NCI-H2029 (cell line): ENCODE measurements at places on chromosomes 1 and 21.

GRCh38 chr21:46113497-46114176, 15.7 kb downstream of the COL6A2 start:
- no peak for DNase-seq

DNA sequence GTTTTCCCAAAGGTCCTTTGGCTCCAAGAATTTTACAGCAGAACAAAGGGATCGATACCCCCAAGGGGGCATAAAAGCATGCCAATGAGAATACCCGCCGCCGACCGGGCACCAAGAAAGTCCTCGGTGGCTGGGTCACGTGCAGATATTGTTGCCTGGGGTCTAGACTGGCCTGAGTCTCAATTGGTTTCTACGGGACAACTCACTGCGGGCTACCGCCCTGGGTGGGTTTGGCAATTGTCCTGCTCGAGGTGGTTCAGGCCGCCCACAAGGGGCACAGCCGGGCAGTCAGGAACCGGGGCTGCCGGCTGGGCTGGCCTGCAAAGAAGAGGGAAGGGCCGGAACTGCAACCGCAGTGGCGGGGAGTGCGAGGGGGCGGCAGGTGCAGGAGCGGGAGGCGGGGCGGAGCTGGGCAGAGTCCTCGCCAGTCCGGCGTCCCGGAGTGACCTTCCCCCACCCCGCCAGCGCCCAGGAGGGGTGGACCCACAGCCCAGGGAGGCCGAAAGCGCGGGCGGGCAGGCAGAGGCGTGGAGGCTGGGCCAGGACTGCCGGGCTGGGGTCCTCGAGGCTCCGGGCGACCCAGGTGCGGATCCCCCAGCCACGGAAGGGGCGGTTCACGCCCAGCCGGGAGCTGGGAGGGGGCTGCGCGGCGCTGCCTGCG, 926 bp upstream of the ATP1B1 start:
- peak; percentile 79 for DNase-seq

DNA sequence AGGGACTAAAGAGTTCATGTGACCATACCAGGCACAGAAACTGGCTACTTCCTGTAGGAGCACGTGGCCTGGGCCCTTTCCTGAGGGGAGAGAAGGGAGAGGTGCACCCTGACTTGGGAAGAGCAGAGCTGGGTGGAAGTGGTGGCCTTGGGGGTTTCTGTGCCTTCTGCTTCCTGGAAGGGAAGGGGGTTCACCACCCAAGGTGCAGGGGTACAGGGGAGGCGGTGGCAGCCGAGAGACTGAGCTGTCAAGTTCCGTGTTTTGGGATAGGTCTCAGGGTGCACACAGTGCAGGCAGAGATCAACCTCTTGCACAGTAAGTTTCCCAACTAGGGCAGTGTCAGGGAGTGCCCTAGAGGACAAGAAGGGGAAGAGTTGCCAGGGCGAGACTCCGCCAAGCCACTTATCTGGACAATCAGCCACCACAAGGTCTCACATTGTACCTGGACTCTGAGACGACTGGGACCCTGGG, 10.1 kb downstream of the HECTD3 start:
- no peak for DNase-seq

DNA sequence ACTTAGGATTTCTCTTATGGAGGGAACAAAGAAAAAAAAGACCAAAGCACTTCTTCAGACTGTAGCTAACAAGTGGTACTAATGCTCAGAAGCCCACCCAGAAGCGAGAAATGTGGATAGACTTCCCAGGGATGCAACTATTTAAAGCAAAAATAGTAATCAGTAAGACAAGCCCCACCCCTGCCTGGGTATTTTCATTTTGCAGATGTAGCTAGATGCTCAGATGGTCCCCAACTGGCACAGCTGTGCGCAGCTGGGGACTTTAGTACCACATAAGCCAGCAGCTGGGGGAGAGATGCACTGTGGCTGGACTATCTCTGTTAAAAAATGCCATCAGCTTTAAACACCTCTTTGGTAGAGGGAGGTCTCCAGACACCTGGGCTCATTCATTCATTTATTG, 77.8 kb upstream of the SPAG17 start:
- no peak for DNase-seq

GRCh38 chr1:183910845-183911244, 105.9 kb downstream of the RGL1 start:
- no peak for DNase-seq

DNA sequence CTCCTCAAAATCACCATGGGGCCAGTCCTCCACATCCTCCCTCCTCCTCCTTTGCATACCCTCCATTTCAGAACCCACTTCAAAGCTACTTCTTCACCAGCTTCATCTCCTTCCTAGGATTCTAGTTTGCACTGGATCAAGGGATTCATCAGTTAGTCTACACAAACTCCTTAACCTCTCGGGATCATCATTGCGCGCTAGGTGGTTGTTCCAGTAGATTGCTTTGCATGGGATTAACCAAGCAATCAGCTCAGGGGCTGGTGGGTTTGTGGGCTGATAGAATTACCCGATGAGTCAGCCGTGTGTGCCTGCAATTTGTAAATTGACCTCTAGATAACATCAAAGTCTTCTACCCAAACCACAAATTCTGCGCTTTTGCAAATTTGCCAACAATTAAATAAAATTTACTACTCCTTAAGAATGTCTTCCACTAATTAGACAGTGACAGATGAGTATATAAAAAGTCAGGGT, 7.7 kb downstream of the KANK4 start:
- no peak for DNase-seq

DNA sequence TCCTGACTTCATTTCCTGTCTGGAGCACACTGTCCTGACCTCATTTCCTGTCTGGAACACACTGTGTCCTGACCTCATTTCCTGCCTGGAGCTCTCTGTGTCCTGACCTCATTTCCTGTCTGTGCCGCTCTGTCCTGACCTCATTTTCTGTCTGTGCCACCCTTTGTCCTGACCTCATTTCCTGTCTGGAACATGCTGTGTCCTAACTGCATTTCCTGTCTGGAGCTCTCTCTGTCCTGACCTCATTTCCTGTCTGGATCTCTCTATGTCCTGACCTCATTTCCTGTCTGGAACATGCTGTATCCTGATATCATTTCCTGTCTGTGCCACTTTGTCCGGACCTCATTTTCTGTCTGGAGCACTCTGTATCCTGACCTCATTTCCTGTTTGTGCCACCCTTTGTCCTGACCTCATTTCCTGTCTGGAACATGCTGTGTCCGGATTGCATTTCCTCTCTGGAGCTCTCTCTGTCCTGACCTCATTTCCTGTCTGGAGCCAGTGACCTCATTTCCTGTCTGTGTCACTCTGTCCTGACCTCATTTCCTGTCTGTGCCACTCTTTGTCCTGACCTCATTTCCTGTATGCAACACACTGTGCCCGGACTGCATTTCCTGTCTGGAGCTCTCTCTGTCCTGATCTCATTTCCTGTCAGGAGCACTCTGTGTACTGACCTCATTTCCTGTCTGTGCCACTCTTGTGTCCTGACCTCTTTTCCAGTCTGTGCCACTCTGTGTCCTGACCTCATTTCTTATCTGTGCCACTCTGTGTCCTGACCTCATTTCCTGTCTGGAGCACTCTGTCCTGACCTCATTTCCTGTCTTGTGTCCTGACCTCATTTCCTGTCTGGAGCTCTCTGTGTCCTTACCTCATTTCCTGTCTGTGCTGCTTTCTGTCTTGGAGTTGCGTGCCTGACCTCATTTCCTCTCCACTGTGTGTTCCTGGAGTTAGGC, 27.6 kb downstream of the SKI start:
- DNase-seq: peak; percentile 60

GRCh38 chr1:24558902-24559791, 3.3 kb downstream of the NCMAP start:
- DNase-seq: peak; percentile 74

DNA sequence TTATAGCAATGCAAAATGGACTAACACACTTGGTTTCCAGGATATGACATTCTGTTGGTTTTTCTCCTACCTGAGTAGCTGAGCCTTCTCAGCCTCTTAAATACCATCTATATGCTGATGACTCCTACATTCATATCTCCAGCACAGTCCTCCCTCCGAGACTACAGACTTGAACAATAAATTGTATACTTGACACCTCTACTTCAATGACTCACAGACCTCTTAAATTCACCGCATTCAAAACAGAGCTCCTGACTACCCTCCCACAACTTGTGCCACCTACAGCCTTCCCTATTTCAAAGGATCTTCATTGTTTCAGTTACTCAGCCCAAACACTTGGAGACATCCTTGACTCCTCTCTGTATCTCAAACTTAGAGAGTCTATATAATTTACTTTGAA, 66.8 kb upstream of the ASB17 start:
- DNase-seq: no peak

DNA sequence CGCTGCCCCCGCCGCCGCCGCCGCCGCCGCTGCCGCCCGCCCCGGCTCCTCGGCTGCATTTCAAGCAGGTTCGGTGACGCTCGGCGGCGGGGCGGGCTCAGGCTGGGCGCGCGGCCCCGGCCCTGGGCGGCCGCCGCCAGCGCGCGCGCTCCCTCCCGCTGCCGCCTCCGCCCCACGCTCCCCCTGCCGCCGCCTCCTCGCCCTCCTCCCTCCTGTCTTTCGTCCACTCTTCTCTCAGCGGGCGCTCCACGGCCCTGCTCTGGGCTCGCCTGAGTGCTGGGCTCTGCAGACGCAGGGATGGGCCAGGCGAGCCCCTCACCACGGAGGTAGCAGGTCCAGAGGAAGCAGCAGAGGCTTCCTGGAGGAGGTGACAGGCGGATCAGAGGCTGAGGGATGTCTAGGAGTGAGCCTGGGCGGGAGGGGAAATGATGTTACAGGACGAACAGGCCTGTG, at the start of gene LRP8:
LRP8 (minus strand) TSS at position 62 of the 453 bp plus-strand sequence. CDS start 158 bp downstream, outside the sequence.
- peak; percentile 84 for DNase-seq

DNA sequence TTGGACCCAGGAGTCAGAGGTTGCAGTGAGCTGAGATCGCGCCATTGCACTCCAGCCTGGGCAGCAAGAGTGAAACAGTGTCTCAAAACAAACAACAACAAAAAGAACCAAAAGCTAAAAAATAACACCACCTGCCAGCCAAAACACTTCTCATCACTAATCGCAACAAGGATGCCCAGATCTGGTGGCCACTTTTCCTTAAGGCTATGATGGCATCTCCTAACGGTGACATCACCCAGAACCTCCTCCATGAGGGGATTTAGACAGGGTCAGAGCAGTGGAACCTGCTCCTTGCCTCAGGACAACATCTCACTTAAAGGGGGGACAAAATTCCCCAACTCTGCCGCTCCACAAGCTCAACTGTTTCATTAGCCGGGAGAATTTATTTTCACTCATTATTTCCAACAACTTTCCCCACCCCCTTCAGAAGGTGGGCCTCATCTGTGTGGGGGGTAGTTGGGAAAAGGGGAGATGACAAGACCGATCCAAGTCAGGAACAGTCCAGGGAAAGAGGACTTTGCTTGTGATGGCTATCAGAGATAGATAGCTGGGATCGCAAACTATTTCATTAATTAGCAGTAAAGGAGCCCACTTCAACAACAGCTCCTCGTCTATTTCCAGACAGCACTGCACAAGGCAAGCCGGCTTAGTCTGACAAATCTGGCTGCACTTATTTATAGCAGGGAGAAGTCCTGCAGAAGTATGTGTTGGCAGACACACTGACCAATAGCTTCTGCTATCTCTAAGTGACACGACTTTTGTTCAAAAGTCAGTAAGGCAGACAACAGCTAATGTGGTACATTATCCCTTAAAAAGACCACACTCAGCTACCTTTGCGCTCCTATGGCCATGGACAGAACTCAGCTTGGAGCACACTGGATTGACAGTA, 2.6 kb downstream of the PABPC4 start:
- DNase-seq: no peak

DNA sequence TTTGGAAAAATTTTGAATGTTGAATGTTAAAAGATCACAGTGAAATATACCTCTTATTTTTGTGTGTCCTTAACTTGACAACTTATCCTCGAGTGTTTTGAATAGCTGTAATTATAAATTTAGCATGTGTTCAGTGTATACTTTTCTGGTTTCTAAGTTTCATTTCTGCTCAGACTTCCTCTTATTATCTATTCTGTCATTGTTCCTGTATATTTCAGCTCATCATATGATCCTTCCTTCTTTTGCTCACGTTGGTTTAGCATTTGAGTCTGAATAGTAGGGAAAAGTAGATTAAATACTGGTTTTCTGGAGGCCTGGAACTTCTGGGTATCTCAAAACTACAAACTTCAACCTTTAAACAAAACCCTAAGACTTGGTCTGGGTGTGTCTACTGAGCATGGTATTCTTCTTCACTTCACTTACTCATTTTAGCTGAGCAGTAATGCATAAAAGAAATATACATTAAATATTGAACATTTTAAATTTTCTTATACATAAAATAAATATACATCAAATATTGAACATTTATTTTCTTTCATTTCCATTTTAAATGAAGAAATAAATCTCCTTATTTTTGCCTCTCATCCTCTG, 3.3 kb upstream of the ATP6V1G3 start:
- DNase-seq: no peak

DNA sequence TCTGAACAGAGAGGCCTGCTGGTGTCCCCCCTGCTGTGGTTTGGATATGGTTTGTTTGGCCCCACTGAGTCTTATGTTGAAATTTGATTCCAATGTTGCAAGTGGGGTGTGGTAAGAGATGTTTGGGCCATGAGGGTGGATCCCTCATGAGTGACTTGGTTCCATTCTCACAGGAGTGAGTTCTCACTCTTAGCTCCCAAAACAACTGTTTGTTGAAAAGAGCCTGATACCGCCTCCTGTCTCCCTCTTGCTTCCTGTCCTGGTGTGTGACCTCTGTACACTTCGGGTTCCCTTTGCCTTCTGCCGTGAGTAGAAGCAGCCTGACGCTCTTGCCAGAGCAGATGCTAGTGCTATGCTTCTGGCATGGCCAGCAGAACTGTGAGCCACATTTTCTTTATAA, 60.5 kb downstream of the C21orf91 start:
- no peak for DNase-seq

GRCh38 chr21:41895643-41896493, 16.7 kb upstream of the PRDM15 start:
- DNase-seq: no peak

DNA sequence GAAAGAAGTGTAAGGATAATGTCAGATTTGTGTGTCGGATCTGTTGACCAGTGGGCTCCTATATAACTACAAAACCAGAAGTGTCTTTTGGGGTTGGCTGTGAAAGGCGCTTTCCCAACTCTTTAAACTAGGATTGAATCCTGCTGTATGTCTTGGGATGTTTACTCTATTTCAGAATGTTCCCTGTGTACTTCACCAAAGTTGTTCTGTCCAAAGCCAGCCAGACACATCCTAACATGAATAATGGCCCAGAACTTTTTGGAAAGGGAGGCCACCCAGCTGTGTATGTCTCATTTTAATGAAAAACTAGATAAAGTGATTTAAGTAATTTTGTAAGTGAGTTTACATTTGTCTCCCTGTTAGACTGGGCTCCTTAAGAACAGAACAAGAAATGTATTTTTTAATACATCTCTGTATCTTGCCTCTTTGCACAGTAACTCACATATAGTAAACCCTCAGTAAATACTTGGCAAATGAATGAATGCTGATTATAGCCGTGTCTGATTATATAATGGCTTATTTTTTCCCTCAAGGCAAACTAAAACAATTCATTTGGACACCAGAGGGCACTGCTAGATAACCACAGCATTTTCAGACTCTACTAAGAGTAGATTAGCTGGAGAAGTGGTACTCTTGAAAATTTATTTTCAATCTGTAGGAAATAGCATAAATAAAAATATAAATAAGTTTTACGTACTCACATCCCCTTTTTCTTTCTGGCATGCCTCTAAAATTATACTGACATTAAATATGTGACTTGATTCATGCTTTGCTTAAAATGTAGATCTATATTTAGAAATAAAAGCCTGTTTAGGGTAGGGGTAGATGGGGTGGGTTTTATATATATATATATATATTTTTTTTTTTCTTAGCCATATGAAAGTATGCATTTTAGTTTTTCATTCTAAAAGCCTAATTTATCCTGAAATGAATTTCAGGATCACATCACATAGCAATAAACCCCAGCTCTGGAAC, 23.8 kb downstream of the TSEN15 start:
- peak; percentile 3 for DNase-seq
